ENCODE measurements at places on chromosomes 2 and 18.

DNA sequence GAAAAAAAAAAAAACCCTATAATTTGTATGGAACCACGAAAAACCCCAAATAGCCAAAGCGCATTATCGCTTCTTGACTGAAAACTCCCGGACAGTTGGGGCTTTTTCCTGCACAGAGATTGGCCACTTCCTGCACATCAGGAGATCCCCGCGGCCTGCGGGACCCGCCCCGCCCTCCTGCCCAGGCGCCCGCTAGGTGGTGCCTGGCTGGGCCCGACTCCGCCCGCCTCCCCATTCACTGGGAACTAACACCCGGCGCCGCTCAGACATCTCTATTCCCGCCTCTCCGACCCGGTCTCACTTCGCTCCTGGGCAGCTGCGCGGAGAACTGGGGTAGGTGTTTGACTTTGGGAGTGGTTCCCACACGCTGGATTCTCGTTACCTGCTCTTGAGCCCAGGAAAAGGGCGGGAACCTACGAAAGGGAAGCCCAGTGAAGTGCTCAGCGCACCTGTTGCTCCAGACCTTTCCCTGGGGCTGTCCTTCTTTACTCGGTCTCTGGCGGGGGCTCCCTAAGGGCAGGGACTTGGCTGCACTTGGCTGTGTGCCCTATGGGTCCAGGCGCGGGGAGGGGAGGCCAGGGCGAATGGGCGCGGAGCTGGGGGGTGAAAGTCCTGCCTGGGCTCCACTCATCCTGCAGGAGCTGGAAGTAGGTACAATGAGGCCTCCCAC lies at the start of gene HMSD:
TSS of gene HMSD (plus strand) at position 234 of the 670 bp plus-strand sequence. CDS start 4,155 bp downstream, outside the sequence.
- peaks cover 6% of the 10 kb centered on the region for H3K4me1 ChIP-seq
- no peak for DNase-seq
- no peak within 1 kb of the TSS for H3K27ac ChIP-seq
- no peaks in the 10 kb centered on the region for H3K36me3 ChIP-seq

DNA sequence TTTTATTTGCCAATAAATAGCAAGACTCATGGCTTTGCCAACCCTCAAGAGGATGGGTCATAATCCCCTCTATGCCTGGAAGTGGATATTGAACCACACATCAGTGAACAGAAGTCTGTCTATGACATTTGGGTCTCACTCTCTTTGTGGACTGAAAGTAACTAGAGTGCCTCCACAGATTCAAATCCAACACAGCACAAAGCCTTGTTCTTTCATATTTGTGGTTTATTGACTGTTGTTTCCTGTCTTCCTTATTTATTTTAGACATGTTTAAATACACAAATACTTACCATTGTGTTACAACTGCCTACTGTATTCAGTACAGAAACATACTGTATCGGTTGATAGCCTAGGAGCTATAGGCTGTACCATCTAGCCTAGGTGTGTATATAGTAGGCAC lies 121.9 kb downstream of the TSN start:
- H3K27ac ChIP-seq, result no peak overlapping the region
- no peaks in the 10 kb centered on the region for H3K36me3 ChIP-seq
- DNase-seq, result no peak
- no peak overlapping the region for H3K4me3 ChIP-seq
- H3K27me3 ChIP-seq, result no peaks in the 10 kb centered on the region

GRCh38 chr2:85949280-85949679 lies 60.5 kb upstream of the ST3GAL5 start:
- no peaks in the 10 kb centered on the region for H3K27me3 ChIP-seq
- no peak overlapping the region for H3K27ac ChIP-seq
- no peak overlapping the region for H3K4me3 ChIP-seq
- no peaks in the 10 kb centered on the region for H3K4me1 ChIP-seq
- DNase-seq, result no peak
- no peaks in the 10 kb centered on the region for H3K36me3 ChIP-seq

GRCh38 chr2:26582890-26583289 lies 58.3 kb downstream of the CIB4 start:
- H3K36me3 ChIP-seq, result no peaks in the 10 kb centered on the region
- H3K27me3 ChIP-seq, result peaks cover 5% of the 10 kb centered on the region
- no peak overlapping the region for H3K27ac ChIP-seq
- no peak overlapping the region for H3K4me3 ChIP-seq

DNA sequence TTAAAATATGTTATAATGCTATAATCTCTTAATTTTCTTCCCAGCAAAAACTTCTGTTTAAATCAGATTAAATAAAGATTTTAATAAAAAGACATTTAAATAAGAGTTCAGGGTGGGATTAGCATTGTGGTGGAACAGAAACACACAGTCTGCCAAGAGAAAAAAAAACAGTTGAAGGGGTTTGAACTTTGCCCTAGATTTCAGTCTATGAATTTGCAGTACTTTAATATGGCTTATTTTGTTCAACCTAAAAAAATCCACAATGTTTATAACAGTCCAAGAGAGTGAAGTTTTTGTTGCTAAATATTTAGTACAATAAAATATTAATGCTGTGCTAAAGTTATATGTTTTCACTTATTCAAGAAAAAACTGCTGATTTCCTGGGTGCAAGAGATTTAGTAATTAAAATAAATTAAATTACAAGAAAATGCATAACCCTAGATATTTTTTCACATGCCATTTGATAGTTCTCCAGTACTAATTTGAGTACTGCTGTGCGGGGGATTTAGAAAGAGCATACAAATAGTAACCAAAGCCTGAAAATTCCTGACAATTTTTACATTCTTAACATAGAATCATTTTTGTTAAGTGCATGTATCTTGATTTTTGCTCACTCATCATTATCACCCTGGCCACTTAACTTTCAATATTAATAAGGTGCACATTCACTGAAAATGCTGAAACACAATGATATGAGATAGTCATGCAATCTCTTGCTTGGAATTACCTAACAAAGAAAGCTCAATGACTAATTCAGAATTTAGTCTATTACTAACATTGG lies 52.6 kb downstream of the SLC40A1 start:
- no peak overlapping the region for H3K4me3 ChIP-seq
- H3K4me1 ChIP-seq, result no peaks in the 10 kb centered on the region
- H3K27me3 ChIP-seq, result no peaks in the 10 kb centered on the region
- no peak overlapping the region for H3K27ac ChIP-seq
- H3K36me3 ChIP-seq, result no peaks in the 10 kb centered on the region
- no peak for DNase-seq

- no peaks in the 10 kb centered on the region for H3K36me3 ChIP-seq
- no peak for DNase-seq
- peaks cover 6% of the 10 kb centered on the region for H3K4me1 ChIP-seq
- no peaks in the 10 kb centered on the region for H3K27me3 ChIP-seq
- H3K27ac ChIP-seq, result no peak overlapping the region
Observed at GRCh38 chr18:31646332-31647126, 37.9 kb downstream of the B4GALT6 start.

- H3K27me3 ChIP-seq, result no peaks in the 10 kb centered on the region
- no peak overlapping the region for H3K27ac ChIP-seq
- no peaks in the 10 kb centered on the region for H3K4me1 ChIP-seq
- H3K4me3 ChIP-seq, result no peak overlapping the region
- DNase-seq, result no peak
Observed at GRCh38 chr18:21550510-21550970, 50.0 kb downstream of the ESCO1 start.

- no peak overlapping the region for H3K4me3 ChIP-seq
- no peak overlapping the region for H3K27ac ChIP-seq
- no peaks in the 10 kb centered on the region for H3K4me1 ChIP-seq
- no peaks in the 10 kb centered on the region for H3K27me3 ChIP-seq
- DNase-seq, result no peak
- no peaks in the 10 kb centered on the region for H3K36me3 ChIP-seq
Observed at GRCh38 chr18:31015715-31016434, 26.7 kb downstream of the DSC3 start.

GRCh38 chr18:37527395-37527794 lies 38.2 kb downstream of the CELF4 start:
- H3K36me3 ChIP-seq, result no peaks in the 10 kb centered on the region
- no peak overlapping the region for H3K4me3 ChIP-seq
- H3K27ac ChIP-seq, result no peak overlapping the region
- no peaks in the 10 kb centered on the region for H3K4me1 ChIP-seq

DNA sequence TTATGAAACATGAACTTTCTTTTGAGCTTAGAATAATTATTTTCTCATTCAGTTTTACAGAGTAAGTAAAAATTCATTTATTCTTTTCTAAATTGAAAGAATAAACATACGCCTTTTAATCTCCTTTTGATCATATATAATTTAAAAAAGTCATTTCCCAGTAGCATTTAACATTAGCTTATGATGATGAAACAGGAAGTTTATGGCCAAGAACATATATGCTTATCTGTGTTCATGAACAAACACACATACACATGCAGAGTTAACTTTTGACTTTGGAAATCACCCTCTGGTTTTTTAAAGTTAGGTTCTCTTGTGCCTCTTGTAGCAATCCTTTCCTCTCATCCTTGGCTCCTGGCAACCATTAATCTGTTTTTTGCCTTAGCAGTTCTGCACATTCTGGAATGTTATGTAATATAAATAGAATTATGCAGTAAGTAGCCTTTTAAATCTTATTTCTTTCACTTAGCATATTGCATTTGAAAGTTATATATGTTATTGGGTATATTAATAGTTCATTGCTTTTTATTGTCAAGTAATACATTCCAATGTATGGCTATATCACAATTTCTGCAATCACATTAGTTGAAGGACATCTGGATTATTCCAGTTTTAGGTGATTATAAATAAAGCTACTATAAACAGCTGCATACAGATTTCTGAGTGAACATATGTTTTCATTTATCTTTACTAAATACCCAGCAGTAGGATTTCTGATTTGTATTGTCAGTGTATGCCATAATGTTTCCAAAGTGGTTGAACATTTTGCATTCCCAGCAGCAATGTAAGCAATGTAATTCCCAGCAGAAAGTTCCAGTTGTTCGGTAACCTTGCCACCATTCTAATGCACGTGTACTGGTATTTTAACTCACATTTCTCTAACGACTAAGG lies 210.3 kb downstream of the ZRANB3 start:
- no peaks in the 10 kb centered on the region for H3K27me3 ChIP-seq
- no peaks in the 10 kb centered on the region for H3K4me1 ChIP-seq
- no peak overlapping the region for H3K4me3 ChIP-seq
- no peaks in the 10 kb centered on the region for H3K36me3 ChIP-seq
- DNase-seq, result no peak
- H3K27ac ChIP-seq, result no peak overlapping the region

- no peaks in the 10 kb centered on the region for H3K36me3 ChIP-seq
- no peak for DNase-seq
- peaks cover 56% of the 10 kb centered on the region for H3K4me1 ChIP-seq
- H3K27me3 ChIP-seq, result no peaks in the 10 kb centered on the region
Observed at GRCh38 chr18:63162271-63163014, 157.1 kb downstream of the BCL2 start.

DNA sequence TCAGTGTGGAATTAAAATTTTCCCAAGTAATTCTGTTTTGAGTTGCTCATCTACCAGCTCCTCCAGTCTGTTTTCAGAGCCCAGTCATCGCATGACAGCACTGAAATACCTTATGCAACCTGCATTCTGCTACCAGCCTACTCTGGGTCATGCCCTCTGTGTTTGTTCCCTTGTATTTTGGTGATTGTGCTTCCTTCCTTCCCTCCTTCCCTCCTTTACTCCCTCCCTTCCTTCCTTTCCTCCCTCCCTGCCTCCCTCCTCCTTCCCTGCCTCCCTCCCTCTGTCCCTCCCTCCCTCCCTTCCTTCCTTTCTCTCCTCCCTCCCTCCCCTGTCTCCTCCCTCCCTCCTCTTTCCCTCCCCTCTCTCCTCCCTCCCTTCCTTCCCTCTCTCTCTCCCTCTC lies 289.6 kb downstream of the CDH2 start:
- no peak overlapping the region for H3K27ac ChIP-seq
- no peaks in the 10 kb centered on the region for H3K36me3 ChIP-seq
- no peak for DNase-seq

DNA sequence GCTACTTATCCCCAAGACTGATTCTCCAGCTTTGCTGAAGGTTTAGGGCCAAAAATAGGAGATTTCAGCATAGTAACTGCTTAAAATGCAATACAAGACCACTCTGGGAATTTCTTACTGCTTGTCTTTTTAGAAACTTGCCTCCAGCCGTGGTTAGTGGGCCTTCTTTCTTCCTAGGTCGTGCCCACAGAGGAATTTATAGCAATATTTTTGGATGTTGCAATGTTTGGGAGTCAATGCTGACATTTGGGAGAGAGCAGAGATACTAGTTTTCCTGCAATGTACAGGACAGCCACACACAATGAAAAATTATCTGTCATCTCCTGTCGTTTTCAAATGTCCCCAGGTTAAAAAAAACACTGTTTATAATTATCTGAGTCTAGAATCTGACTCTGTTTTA lies 25.6 kb upstream of the CERS6 start:
- H3K27me3 ChIP-seq, result no peaks in the 10 kb centered on the region
- peaks cover 6% of the 10 kb centered on the region for H3K4me1 ChIP-seq
- no peaks in the 10 kb centered on the region for H3K36me3 ChIP-seq
- no peak for DNase-seq

GRCh38 chr2:99975386-99975785 lies 167.0 kb downstream of the AFF3 start:
- no peak for DNase-seq
- H3K36me3 ChIP-seq, result no peaks in the 10 kb centered on the region
- H3K27ac ChIP-seq, result no peak overlapping the region
- H3K27me3 ChIP-seq, result no peaks in the 10 kb centered on the region

DNA sequence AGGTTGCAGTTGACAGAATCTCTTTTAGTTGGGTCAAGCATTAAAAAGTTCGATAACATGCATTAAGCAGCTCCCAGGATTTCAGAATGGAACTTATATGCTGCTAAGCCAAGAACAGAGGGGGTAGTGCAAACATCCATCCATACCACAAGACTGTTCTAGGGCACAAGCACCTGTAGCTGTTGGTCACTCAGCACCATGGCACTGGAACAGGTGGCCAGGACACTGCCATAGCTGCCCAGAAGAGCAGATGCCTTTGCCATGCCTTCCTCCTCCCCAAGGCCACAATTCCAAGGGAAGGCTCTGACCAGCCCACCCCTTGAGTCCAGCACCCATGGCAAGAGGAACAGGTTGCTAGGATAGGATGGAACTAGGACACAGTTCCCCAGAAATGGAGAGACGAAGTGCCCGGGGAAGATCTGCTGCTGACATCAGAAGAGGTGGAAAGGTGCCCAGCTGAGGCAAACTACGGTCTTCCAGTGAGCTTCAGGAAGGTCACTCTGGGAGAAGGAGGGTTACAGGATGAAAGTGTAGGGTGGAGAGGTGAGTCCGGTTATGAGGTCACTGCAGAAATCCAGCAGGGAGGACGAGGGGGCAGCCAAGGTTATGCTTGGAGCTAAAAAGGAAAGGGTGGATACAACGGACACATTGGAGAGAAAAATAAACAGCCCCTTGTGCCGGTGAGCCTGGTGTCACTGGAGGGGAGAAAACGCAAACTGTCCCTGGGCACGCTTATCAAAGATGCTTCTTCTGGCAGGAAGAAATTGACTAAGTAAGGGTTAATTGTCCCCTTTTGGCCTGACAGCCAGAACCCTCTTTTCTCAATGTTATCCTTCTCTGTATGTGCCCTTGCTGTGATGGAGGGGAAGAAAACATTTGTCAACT lies 41.9 kb downstream of the C1QL2 start:
- no peak overlapping the region for H3K4me3 ChIP-seq
- no peaks in the 10 kb centered on the region for H3K4me1 ChIP-seq
- no peaks in the 10 kb centered on the region for H3K36me3 ChIP-seq
- no peak overlapping the region for H3K27ac ChIP-seq
- no peaks in the 10 kb centered on the region for H3K27me3 ChIP-seq
- no peak for DNase-seq

All from naive thymus-derived CD4-positive, alpha-beta T cell (primary cell).